ENCODE measurements at places on chromosomes 1 and 21.

- no peak for DNase-seq
Measured at GRCh38 chr1:116720364-116721038, 33.7 kb upstream of the CD2 start.

GRCh38 chr1:173688300-173688699 is 18.6 kb upstream of the ANKRD45 start:
- no peak for DNase-seq

- DNase-seq = no peak
Measured at GRCh38 chr1:172360985-172361384, 59.5 kb upstream of the C1orf105 start.

DNA sequence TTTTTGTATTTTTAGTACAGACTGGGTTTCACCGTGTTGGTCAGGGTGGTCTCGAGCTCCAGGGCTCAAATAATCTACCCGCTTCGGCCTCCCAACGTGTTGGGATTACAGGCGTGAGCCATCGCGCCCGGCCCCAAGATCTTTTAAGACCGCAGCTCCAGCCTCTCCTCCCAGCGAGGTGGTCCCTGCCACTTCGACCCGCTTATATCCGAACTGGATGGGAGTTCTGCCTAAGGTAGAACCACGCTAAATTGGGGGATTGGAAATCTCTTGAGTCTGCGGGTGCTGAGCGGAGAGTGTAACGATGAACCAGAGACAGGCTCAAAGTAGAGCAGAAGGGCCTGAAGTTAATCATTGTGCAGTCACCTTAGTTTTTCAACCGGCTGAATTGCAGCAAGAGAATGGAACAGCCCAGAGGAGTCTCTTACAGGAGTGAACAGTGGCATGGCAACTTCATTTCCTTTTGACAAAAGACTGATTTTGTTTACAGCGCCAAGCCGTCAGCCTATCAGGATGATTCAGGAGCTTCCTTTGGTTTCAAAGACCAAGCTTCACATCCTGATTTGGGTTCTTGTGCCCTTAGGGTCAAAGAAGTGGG is 726 bp upstream of the CYB5R1 start:
- DNase-seq = peak; percentile 39

- DNase-seq = no peak
Measured at GRCh38 chr21:45892916-45893739, 88.4 kb upstream of the COL6A1 start.

- DNase-seq = no peak
Measured at GRCh38 chr1:174049514-174049913, 27.4 kb upstream of the RC3H1 start.

- no peak for DNase-seq
Measured at GRCh38 chr1:19315378-19316198, 3.5 kb downstream of the SLC66A1 start.

DNA sequence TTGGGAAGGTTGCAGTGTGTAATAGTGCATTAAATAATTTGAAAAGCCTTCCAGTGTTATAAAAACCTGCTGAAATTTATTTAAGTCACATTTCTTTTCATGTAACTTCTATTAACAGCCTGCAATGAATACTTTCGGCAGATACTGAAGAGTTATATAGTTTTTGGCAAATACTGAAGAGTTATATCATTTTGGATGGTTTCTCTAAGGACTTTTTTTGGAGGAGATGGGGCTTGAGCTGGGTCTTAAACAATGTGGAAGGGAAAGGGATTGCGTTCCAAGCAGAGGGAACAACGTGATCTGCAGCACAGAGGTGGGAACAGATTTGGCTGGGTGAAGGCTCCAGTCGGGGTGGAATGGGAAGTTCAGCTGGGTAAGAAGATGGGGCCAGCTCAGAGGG is 39.8 kb downstream of the MTR start:
- no peak for DNase-seq

GRCh38 chr1:224707843-224708725 is 92.0 kb downstream of the CNIH3 start:
- no peak for DNase-seq

GRCh38 chr1:246107516-246108277 is 399.4 kb downstream of the SMYD3 start:
- DNase-seq = no peak

GRCh38 chr1:241542199-241542907 is 10.2 kb downstream of the KMO start:
- DNase-seq = no peak

GRCh38 chr1:94106716-94107115 is 14.2 kb downstream of the ABCA4 start:
- DNase-seq = no peak

DNA sequence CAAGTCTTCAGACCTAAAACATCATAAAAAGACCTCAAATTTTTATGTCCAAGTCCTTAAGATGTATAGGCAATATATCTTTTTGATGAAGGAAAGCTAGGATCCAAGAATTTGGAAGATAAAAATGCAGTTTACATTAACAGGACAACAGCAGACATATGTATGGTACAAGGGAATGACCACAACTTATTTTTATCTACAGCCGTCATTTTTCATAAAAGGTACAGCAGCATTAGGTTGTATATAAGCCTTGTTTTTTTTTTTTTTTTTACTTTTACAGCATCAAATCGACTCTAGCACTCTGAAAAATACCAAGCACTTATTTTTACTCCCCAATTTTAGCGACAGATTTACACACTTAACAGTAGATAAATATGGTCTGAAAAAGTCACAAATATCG is 1.3 kb downstream of the SRSF10 start:
- no peak for DNase-seq

- DNase-seq = no peak
Measured at GRCh38 chr1:34276606-34277005, 99.9 kb downstream of the C1orf94 start.

- peak; percentile 67 for DNase-seq
Measured at GRCh38 chr1:8015036-8015808, 10.9 kb downstream of the ERRFI1 start.

DNA sequence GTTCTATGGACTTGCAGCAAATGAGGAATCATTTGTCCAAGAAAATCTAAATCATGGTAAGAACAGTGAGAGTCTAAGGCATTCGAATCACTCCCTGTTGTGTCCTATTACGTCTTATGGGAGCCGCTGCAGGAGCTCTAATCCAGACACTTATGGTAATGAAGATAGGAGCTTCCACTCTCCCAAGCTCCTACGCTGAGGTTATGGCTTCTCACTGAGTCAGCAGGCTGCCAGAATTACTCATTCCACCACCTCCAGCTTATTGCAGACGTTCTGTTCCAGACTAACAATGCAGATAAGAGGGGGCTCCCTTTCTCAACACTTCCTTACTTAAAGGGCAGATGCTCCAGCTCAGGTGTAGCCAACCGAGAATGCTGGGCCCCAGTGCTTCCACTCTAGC is 212.6 kb downstream of the GREM2 start:
- no peak for DNase-seq

- no peak for DNase-seq
Measured at GRCh38 chr21:34908419-34909055, 140.6 kb downstream of the RUNX1 start.

GRCh38 chr1:29083317-29084195 is 40.1 kb downstream of the TMEM200B start:
- DNase-seq = no peak

DNA sequence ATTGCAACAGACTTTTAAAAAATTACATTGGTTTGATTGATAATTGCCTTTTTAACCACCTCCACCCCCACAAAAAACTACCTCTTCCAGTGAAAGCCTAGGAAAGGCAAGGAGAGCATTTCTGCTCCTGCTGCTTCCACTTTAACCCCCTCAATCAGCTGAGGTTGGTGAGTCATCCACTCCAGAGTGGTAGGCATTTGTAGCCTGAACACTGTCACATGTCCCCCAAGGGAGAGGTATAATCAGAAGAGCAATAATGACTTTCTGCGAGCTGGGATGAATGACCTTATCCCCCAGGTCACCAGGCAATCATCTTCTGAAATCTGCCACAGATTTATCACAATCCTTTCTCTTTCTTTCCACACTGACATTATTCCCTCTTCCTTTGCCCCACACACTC is 126.6 kb upstream of the CAMK1G start:
- DNase-seq = no peak

DNA sequence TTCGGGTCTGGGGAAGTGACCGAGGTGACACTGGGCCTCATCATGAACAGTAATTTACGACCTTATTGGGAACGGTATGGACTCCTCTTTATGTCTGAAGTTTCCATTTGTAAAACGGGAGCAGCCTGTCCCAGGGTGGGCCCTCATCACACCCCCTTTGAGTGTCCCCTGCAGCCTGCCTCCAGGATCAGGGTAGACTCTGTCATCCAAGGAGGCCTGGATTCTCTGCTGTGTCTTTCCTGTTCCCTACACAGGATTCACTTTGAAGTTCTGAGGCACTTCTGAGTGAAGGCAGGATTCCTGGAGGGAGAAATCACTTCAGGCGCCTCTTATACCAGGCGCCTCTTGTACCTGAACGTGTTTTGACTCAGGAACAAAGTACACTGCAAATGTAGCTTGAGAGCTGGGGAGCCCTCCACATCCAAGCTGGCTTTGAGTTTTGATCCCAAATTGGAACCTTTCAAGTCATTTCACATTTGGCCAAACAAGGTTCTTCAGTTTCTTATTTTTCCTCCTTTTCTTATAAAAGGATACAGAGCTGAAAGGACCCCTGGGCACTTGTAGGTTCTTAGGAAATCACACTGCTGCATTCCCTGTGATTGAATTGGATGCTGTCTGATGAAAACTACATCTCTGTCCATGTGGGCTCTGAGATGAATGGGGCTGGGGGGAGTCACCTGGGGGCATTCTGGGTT is 106.0 kb downstream of the SUSD4 start:
- DNase-seq = no peak

- DNase-seq = no peak
Measured at GRCh38 chr1:110224240-110224995, 14.3 kb downstream of the KCNC4 start.

- no peak for DNase-seq
Measured at GRCh38 chr1:229507502-229507901, 639 bp downstream of the NUP133 start.

DNA sequence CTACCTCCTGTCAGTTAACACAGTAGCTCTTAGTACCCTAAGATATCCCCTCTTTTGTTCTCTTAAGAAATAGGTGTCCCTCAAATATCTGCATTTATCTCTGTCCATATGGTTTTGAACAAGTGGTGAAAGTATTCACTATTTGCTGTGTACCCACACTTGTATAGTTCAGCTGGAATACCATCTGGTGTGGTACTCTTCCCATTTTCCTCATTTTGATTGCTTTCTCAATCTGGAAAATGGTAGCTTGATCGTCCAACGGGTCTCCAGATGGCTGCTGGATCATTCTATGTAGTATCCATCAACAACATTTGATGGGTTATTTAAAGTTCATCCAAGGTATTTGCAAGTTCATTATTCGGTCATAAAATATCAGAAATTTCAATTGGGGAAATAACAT is 100.3 kb upstream of the DPYD start:
- DNase-seq = no peak

DNA sequence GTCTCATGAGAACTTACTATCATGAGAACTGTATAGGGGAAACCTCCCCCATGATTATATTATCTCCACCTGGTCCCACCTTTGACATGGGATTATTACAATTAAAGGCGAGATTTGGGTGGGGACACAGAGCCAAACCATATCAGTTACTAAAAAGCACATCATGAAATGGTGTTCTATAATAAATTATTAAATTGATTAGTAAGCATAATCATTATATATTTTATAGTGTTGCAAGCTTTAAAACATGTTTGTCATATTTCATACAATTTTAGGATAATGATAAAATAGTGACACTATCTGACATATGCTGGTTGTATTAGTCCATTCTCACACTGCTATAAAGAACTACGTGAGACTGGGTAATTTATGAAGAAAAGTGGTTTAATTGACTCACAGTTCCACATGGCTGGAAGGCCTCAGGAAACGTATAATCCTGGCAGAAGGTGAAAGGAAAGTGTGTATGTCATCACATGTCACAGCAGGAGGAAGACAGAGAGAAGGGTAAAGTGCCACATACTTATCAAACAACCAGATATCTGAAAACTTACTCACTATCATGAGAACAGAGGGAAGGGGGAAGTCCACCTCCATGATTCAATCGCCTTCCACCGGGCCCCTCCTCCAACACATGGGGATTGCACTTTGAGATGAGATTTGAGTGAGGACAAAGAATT is 539.2 kb upstream of the OLFM3 start:
- no peak for DNase-seq

GRCh38 chr1:24493785-24494184 is 8.9 kb upstream of the RCAN3 start:
- no peak for DNase-seq

DNA sequence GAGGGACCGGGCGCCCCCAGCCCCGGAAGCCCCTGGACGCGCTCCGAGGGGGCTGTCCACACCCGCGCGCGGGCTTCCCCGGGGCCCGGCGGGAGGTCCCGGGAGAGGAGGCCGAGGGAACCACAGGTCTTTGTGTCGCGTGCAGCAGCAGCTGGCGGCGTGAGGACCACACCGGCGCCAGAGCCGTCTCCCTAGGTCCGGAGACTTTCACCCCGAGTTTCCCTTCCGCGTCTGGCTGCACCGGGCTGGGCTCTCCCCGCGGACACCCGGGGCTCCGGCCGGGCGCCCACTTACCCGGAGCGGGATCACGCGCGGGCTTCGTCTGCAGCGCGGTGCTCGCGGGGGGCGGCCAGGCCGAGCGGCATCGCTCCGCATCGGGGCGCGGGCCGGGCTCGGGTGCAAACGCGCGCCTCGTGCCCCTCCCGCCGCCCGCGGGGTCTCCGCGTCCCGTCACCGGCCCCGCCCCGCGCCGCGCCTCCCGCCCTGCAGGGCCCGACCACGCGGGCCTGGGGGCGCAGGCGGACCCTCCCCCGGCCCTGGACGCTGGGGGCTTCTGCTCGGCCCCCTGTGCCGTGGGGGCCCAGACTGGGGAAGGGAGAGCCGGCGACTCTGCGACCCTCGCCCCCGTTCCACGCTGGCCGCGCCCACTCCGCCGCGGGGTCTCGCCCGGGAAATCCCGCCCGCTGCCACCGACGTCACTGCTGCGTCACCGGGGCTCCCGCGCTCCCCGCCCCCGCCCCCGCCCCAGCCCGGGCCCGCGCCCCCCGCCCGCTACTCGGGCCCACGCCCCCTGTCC is at the start of gene GNG4:
GNG4 (minus strand) TSS at position 417 of the 796 bp plus-strand sequence. CDS start 65,946 bp downstream, outside the sequence.
- no peak for DNase-seq

DNA sequence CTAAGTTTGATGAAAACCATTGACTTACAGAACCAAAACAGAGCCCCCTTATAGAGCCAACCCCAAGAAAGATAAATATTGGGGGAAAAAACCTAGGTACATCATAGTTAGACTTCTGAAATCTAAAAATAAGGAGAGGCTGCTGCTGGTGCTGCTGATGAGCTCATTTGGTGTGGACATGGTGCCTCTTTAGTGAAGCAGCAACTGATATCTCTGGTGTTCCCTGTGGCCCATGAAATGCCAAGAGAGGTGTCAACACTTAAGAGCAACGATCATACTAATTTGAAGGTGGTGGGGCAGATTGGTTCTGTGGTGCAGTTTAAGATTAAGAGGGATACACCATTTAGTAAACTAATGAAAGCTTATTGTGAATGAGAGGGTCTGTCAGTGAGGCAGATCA is 35.9 kb downstream of the ST3GAL3 start:
- no peak for DNase-seq
